ENCODE measurements at places on chromosomes 3 and 15. TPM values are rescaled to one million over a fixed set of nuclear protein-coding genes. Genes with fewer than 3 reads are reported as not detected.

DNA sequence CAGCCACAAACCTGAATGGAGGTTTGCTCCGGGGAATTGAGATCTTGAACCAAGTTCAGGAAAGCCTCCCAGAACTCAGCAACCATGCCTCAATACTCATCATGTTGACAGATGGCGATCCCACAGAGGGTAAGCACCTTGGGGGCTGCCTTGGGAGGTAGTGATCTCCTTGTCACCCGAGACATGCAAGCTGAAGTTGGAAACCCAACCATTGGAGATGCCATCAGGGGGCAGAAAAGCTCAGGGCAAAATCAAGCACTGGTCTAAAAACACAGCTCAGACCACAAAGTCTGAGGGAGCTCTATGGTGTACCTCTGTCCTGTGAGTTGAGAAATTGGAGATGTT lies 5.8 kb downstream of the ITIH1 start:
- DNase-seq: peak; percentile 61

DNA sequence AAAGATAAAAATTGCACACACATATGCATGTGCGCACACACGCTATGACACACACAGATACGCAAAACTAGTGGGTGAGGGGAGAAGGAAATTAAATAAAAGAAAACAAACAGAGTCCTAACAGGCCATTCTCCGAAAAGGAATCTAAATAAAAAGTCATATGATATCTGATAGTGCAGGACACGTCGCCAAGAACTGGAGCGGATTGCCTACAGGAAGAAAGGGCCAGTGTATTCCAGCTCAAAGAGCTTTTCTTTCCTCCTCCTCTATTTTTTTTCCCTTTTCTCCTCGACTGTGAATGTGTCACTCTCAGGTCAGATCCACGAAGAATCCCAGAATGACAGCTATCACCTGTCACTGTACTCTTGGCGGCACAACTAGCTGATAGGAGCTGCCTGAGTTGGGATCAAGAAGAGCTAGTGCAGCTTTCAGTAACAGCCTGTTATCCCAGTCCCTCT lies 157.8 kb downstream of the TIGIT start:
- DNase-seq: peak; percentile 76

DNA sequence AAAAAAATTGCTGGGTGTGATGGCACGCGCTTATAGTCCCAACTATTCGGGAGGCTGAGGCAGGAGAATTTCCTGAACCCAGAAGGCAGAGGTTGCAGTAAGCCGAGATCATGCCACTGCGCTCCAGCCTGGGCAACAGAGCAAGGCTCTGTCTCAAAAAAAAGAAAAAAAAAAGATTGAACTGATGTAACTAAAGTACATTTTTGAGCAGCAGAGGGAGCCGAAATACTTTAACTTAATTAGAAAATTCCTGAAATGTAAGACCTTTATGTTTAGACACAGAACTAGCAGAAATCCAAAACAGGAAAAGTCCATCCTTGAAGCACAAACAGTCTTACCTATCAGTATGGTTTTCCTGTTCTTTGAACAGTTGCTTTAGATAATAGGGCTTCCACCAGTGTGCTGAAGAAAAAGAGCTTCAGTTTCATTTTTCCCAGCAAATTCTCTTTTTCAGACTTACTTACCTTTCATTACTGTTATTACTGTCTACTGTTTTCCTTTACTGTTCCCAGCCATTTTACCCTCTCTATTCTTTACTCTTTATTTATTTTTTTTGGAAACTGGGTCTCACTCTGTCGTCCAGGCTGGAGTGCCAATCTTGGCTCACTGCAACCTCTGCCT lies 33.4 kb upstream of the ZNF609 start:
- DNase-seq: no peak

- no peak for DNase-seq
Observed at GRCh38 chr15:70238917-70239316, 141.2 kb upstream of the TLE3 start.

Gene CHRFAM7A
- 3.8 TPM for total RNA-seq

Gene ISLR
- total RNA-seq: 16.2 TPM

Gene LRRC34
- 2.3 TPM for total RNA-seq

- no peak for DNase-seq
Observed at GRCh38 chr15:90008607-90009006, 7.5 kb downstream of the ZNF710 start.

GRCh38 chr3:177777699-177778098 lies 580.4 kb upstream of the TBL1XR1 start:
- no peak for DNase-seq

Data from cardiac septum (tissue), 1 donor.